ENCODE measurements at places on chromosomes 12 and 14.

GRCh38 chr12:32397696-32398095 lies 1.7 kb upstream of the FGD4 start:
- no peak for DNase-seq

DNA sequence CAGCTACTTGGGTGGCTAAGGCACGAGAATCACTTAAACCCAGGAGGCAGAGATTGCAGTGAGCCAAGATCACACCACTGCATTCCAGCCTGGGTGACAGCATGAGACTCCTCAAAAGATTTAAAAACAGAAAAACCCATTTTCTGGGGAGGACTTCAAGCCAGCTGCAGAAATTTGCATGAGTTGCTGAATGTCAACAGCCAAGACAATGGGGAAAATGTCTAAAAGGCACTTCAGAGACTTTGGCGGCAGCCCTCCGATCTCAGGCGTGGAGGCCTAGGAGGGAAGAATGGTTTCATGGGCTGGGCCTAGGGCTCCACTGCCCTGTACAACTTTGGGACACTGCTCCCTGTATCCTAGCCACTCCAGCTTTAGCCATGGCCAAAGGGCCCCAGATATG lies 177.8 kb upstream of the C14orf180 start:
- no peak for DNase-seq

GRCh38 chr14:55689981-55690871 lies 110.2 kb downstream of the KTN1 start:
- no peak for DNase-seq

- no peak for DNase-seq
Measured at GRCh38 chr14:25759256-25759655, 709.3 kb upstream of the STXBP6 start.

- no peak for DNase-seq
Measured at GRCh38 chr14:106174206-106174605, 647.8 kb downstream of the TMEM121 start.

DNA sequence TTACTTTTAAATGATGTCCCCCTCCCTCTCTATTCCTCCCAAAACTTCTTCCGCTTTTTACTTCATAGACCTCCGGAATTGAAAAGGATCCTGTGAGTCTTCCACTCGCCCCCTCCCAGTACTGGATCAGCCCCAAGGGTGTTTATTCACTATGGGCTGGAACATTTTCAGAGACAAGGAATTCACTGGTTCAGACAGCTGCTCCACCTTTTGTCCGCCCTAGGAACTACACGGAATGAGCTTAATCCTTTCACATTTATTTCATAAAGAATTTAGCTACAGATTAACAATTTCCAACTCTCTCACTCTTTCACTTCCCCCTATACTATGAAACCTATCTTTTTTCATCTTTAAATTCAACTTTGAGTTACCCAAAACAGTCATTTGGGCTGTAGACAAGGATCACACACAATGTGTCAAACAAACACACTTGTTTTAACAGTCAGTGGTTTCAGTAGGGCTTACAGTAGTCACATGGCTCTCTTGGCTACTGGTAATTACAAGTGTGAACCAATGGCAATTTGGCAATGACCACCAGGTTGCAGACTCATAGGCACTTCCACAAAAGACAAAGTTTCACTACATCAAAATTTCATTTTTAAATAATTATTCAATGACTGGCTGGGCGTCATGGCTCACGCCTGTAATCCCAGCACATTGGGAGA lies 20.6 kb downstream of the CNIH1 start:
- no peak for DNase-seq

GRCh38 chr14:79281244-79282152 lies 929.8 kb downstream of the DIO2 start:
- no peak for DNase-seq

DNA sequence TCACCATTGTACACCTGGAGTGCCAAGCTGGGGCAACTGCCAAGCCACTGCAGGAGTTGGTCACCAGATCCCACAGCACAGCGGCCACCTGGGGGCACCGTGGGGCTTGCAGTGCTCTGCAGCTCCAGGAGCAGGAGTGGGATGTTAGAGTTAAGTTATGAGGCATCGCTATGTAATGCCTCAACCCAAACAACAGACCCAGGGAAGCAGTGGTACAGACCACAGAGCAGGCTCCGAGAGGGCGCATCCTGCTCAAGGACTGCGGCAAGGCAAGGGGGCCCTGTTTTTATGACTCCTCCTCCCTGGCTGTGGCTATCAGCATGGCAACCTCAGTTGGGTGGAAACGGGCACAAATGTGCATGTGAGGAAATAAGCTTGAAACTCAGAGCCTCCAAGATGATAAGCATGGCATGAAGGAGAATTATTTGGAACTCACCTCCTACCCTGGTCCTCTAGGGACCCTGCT lies 63.1 kb downstream of the ARL6IP4 start:
- DNase-seq = peak; percentile 81

GRCh38 chr12:104852102-104852501 lies 106.0 kb downstream of the SLC41A2 start:
- DNase-seq = no peak

DNA sequence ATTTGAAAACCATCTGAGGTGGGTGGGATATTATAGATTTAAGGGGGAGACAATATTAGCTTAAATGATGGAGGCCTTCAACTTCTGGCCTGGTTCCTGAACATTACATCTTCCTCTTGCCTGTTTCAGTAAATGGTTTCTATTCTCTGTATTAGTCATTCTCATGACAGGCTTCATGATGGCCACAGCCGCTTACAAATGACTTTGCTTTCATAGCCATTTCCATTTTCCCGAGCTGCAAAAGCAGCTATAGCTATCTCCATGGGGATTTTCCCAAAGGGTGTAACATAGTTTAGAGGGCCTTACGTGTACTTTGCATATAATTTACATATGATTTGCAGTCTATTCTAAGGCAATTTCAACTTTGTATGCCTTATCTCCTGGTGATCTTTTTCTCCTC lies 121.8 kb downstream of the NRXN3 start:
- DNase-seq = no peak

- DNase-seq = no peak
Measured at GRCh38 chr12:83434600-83434999, 747.9 kb downstream of the TMTC2 start.

- DNase-seq = no peak
Measured at GRCh38 chr14:95725685-95726336, 11.9 kb upstream of the TCL1A start.

Measured in right hindlimb (tissue), 1 donor.